A549 treated with AZD2906 at 1 μM for 4 hours (cell line): ENCODE measurements at places on chromosomes 2 and 18. TPM values are rescaled to one million over a fixed set of nuclear protein-coding genes. Genes with fewer than 3 reads are reported as not detected.

The FSIP2 gene
- total RNA-seq, result 0.01 TPM in 1 of 5 replicates, not detected in the others

The IGFBP5 gene
- total RNA-seq, result 0.13 to 0.20 TPM (median 0.16 TPM) in 5 replicates

The CHRND gene
- total RNA-seq, result not detected in 5 replicates

The KLHL41 gene
- total RNA-seq, result 0.14 to 0.24 TPM (median 0.19 TPM) in 5 replicates

The CXCR1 gene
- total RNA-seq, result not detected in 5 replicates

The ZNF385B gene
- 0.07 to 0.21 TPM (median 0.13 TPM) in 4 of 5 replicates, not detected in the other for total RNA-seq

The LIMS3 gene
- not detected in 5 replicates for total RNA-seq

The NLRC4 gene
- total RNA-seq, result 0.03 to 0.11 TPM (median 0.05 TPM) in 5 replicates

The PLEK gene
- not detected in 5 replicates for total RNA-seq

The WDR54 gene
- 76.9 to 92.7 TPM (median 91.5 TPM) in 5 replicates for total RNA-seq

The MLPH gene
- 232 to 335 TPM (median 309 TPM) in 5 replicates for total RNA-seq

The PSTPIP2 gene
- 0.16 to 0.31 TPM (median 0.21 TPM) in 5 replicates for total RNA-seq
